Upper lobe of left lung (tissue), 6 donors: ENCODE measurements at places on chromosomes 4 and X. TPM values are rescaled to one million over a fixed set of nuclear protein-coding genes. Genes with fewer than 3 reads are reported as not detected.

- H3K27ac ChIP-seq: no peak overlapping the region
- DNase-seq: no peak
- H3K36me3 ChIP-seq: no peaks in the 10 kb centered on the region
These were observed 417.4 kb downstream of the CCSER1 start for GRCh38 chr4:90544532-90545045.

DNA sequence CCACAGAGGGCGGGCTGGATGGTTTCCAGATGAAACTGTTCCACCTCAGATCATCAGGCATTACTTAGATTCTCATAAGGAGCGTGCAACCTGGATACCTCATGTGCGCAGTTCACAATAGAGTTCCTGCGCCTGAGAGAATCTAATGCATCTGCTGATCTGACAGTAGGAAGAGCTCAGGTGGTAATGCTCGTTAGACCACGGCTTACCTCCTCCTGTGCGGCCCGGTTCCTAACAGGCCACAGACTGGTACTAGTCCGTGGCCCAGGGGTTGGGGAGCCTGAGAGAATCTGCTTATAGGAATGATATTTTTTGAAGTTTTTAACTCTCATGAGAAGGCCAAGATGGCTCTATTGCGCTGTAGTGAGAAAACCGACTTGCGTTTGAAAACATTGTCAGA lies 5.4 kb downstream of the NCAPG start:
- peaks cover 4% of the 10 kb centered on the region for H3K4me1 ChIP-seq
- no peak overlapping the region for H3K4me3 ChIP-seq
- no peaks in the 10 kb centered on the region for H3K27me3 ChIP-seq
- no peak overlapping the region for H3K27ac ChIP-seq
- DNase-seq: no peak

Gene UGT2B15
- not detected for total RNA-seq

Gene CT55
- total RNA-seq: not detected

DNA sequence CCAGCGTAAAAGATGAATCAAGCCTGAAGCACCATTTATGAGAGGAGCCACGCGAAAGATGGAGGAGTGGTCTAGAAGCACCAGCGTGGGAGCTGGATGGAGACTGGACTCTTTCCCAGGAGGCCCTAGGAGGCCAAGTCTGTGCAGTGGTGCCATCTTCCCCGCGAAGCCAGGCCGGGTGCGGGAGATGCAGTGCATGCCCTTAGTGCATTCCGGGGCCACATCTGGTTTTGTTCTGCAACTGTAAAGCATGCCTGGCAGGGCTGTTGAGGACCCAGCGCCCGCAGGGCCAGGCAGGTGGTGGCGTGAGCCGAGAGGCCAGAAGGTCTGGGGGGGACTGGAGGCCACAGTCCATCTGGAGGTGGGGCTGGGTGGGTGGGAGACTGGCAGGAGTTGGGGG lies 78.6 kb upstream of the ADRA2C start:
- H3K4me3 ChIP-seq: no peak overlapping the region
- no peak overlapping the region for H3K27ac ChIP-seq
- no peaks in the 10 kb centered on the region for H3K4me1 ChIP-seq
- DNase-seq: no peak
- no peaks in the 10 kb centered on the region for H3K27me3 ChIP-seq

- no peak overlapping the region for H3K27ac ChIP-seq
- H3K4me1 ChIP-seq: no peaks in the 10 kb centered on the region
- no peaks in the 10 kb centered on the region for H3K27me3 ChIP-seq
- H3K36me3 ChIP-seq: no peaks in the 10 kb centered on the region
- no peak for DNase-seq
These were observed 30.2 kb downstream of the RBBP7 start for GRCh38 chrX:16839852-16840460.

Gene NAA11
- total RNA-seq: not detected
